ENCODE measurements at places on chromosomes 4 and X. TPM values are rescaled to one million over a fixed set of nuclear protein-coding genes. Genes with fewer than 3 reads are reported as not detected.

The ADH1A gene
- total RNA-seq: not detected

DNA sequence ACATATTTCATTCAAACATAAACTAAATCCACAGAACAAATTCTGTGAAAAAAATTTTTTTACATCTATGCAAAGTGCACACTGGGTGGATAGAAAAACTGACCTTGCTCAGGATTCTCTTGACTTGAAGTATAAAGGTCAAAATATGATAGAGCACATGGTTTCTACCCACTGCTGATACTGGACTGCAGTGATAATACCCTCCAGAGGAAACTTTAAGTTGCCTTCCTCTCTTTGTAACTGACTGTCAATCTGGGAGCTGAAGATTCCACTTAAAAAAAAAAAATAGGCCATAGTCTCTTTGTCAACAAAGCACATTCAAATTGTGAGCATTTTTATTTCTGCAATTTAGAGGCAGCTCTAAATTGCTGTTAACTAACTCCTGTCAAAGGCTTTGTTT lies 3.2 kb upstream of the AMMECR1 start:
- DNase-seq: no peak

DNA sequence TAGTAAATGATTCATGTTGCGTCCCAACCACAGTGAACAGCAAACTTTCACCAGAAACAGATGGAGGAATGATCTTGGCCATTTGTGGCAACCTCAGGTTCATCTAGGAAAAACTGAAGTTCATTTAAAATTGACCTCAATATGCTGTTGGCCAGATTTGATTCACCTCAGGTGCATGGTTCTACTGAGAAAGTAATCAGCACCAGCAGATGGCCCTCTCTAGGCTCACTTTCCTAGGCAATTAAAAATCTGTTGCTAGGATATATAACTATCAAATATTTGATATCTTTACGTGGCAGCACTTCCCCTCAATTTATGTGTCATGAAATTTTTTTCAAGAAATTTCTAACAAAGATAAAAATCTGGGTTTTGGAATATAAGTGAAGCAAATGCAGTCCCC lies 344.7 kb downstream of the GALNTL6 start:
- DNase-seq: no peak

GRCh38 chrX:15334561-15334960 lies 762 bp downstream of the PIGA start:
- DNase-seq: no peak

The NONO gene
- 234 TPM for total RNA-seq

GRCh38 chr4:167176723-167177367 lies 57.4 kb downstream of the SPOCK3 start:
- DNase-seq: no peak

- DNase-seq: no peak
Observed at GRCh38 chr4:176782191-176782590, 10.5 kb downstream of the VEGFC start.

DNA sequence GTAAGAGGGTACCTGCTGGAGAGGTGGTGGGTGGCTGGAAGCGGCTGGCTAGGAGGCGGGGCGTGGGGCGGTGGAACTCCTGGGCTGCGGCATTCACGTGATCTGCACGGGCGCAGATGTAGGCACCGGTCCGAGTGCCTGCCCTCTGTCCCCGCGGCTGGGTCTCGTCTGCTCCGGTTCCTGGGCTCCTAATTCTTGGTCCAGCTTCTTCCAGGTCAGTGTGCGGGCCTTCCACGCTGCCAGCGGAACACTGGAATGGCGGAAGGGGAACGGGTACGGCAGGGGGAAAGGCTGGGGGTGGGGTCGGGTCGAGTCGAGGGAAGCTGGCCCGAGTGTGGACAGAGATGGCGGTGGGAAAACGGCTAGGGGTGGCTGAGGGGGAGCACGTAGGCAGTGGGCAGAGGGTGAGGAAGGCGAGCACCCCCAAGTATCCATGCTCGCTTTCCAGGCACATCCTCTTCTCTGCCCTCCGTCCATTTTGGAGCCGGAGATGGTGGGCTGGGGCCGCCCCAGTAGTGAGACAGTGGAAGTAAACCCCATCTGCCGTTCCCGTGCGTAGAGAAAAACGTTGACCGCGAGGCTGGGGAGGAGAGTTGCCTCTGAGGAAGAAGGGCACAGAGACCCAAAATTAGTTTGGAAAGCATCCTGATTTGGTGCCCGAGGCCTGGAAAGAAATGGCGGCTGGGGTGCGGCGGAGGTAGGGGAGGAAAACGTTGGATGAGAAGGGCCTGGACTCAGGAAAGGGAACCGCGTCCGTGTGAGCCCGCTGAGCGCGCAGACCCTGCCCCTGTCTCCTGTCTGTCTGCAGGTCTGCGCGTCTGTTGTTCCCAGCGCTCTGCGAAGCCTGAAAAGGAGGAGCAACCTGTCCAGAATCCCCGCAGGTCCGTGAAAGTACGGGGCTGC lies at the start of gene TCEAL4:
TSS of gene TCEAL4 (plus strand) at position 105 of the 903 bp plus-strand sequence. CDS start 1,161 bp downstream, outside the sequence.
- DNase-seq: peak; percentile 85

- no peak for DNase-seq
Observed at GRCh38 chr4:94488670-94489069, 36.9 kb downstream of the PDLIM5 start.

- no peak for DNase-seq
Observed at GRCh38 chrX:115563633-115564162, 2.7 kb downstream of the PLS3 start.

Measured in spleen (tissue), 13 donors.